ENCODE measurements at places on chromosomes 1 and 21. TPM values are rescaled to one million over a fixed set of nuclear protein-coding genes. Genes with fewer than 3 reads are reported as not detected.

The GPR37L1 gene
- total RNA-seq, result not detected

The PDPN gene
- total RNA-seq, result 12.6 TPM

DNA sequence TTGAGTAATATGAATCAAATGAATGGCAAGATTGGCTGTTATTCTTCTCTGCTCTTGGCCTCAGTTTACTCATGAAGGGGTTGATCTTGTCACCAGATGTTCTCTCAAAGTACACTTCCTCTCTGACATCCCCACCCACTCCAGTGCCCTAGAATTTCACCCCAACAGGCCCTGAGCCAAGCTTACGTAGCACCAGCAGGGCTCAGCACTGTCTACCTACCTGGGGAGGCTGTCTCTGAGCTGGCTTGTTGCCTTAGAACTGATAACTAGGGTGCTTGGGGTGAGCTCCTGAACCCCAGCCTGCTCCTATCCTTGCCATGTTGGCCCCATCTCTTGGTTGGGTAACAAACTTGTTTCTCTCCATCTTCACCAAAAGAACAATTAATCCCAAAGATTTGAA, 159.1 kb upstream of the USP24 start:
- no peak for DNase-seq

The XPR1 gene
- 31.5 TPM for total RNA-seq

- DNase-seq, result no peak
These were observed 15.7 kb downstream of the FOXJ3 start for GRCh38 chr1:42319128-42319851.

DNA sequence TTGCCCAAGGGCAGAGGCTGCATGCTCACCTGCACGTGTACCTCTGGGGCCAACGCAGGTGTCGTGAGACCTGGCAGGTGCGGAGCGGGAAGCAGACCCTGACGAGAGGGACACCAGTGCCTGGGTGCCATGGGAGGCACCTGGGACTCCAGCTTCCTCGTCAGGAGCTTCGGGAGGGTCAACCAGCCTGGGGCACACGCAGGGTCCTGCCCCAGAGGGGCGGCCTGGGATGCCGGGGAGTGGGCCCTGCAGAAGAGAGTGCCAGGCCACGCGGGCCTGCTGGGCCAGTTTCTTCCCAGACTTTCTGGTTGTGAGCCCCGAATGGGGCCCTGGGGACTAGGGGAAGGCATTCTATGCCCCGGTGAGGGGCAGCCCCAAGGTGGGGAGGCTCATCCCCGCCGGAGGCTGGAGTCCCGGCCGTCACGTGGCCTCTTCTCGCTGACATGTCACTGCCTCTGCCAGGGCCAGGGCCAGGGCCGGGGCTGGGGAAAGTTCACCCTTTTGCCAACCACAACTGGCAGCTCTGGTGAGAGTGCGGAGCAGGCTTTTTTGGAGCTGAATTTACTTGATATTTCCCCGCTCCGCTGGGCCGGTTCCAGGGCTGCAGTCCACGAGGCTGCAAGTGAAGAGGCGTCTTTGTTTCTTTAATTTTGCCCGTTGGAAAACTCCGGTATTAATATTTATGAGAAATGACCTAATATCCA, 38.5 kb upstream of the ACTRT2 start:
- DNase-seq, result no peak

The PEF1 gene
- 41.9 TPM for total RNA-seq
